ENCODE measurements at places on chromosomes 1 and 21.
A peak's percentile ranks its signal among the peaks of the same experiment; 100 is the strongest.

DNA sequence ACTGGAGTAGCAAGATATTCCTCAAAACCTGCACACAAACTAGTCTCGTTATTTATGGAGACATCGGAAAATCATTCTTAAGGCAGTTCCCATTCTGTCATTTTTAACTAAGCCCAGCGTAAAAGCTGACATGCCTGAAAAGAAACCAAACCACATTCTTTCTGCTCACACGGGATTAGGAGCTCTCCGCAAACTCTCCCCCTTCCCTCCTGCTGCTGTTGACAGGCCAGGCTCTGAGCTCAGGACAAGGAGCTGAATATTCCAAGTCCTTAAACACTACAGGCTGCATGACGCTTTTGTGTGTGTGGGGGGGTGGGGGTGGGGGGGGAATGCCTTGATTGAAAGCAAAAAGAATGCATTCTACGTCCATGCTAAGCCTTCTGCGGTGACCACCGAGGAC is 5.2 kb downstream of the OLIG1 start:
- no peak for DNase-seq

- no peak for DNase-seq
Measured at GRCh38 chr1:47578721-47579419, 141.0 kb downstream of the FOXD2 start.

- DNase-seq: no peak
Measured at GRCh38 chr1:51097171-51097570, 4.9 kb upstream of the C1orf185 start.

- DNase-seq: no peak
Measured at GRCh38 chr1:76292418-76293184, 218.1 kb downstream of the ST6GALNAC3 start.

GRCh38 chr1:172356620-172357019 is 63.9 kb upstream of the C1orf105 start:
- DNase-seq: no peak

- DNase-seq: no peak
Measured at GRCh38 chr1:26318338-26319064, 743 bp downstream of the CD52 start.

DNA sequence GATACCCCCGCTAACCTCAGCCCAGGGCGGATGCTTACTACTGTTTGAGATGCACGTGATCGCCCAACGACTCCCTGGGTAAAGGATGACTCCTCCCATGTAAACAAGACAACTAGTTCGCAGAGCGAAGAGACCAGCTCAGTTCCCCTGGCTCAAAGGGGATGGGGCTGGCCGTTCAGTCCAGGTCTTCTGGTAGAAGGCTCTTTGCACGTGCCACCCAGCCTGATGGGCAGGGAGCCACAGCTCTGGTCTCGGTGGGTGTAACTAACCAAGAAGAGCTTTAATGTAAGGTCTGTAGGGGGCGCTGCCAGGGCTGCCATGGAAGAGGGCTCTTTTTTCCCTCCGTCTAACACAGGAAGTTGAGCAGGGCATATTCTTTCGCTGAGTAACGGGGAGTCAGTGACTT is 49.4 kb upstream of the PARP1 start:
- DNase-seq: no peak

DNA sequence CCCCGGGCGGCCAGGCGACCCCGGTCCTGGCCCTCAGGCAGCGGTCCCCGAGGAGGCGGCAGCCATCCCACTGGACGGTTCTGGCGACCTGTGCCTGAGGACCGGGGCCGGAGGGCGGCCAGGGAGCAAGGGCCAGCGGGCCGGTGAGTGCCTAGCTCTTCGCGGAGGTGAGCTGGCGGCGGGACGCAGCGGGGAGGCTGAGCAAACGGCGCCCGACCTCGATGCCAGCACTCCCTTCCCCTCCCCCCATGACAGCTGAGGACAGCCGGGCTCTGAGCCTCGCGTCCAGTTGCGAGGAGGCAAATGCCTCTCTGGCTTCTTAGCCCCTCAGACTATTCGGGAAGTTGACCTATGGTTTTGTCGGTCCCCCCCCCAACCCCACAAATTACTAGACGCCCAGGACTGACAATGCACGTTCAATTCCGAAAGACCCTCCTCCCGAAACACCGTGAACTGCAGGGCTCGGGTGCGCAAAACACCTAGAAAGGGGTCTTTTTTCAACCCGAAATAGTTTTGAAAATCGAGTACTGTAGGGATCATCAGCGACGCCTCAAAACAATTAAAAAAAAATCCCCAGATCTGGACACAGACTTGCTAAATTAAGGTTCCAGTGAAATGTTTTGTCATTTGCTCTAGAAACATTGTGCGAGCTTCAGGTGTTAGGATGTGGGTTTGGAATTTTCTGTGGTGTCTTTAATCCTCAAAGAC is 8.3 kb downstream of the CDKN2C start:
- peak; percentile 47 for DNase-seq

- DNase-seq: no peak
Measured at GRCh38 chr1:85240643-85241042, 18.8 kb downstream of the C1orf52 start.

- no peak for DNase-seq
Measured at GRCh38 chr1:175195798-175196197, 3.2 kb upstream of the KIAA0040 start.

DNA sequence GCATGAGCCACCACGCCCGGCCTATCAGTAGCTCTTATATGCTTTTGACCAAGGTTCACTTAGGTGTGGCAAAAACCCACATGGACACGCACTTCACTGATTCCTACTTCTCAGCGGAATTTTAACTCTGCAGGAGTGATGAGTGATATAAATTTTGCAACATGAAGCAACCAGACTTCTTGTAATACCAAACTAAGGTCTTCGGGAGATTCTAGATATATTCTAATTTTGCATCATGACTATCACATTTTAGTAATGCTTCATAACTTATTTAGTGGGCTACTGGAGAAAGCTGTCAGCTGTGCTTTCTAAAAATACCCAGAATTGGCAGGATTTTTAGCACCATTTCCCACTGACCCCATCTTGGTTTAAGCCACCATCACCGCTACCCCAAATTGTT is 27.8 kb downstream of the RHCE start:
- DNase-seq: no peak

- no peak for DNase-seq
Measured at GRCh38 chr1:34412598-34413370, 236.1 kb downstream of the C1orf94 start.

DNA sequence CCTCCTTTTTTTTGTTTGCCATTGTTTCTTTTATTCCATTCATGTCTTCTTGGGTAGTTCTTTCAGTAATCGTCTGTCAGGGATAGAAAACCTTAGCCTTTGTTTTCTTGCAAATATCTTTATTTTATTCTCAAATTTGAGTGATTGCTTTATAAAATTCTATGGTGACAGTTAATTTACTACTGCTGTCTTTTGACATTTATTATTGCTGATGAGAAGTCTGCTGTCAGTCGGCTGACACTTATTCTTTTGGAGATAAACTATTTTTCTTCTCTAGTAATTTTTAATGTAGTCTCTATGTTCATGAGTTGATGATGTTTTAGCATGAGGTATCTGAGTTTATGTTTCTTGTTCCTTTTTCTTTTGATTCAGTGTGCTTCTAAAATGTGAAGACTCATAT is 983.8 kb downstream of the TTLL7 start:
- no peak for DNase-seq

- no peak for DNase-seq
Measured at GRCh38 chr21:44626673-44627143, at the start of gene KRTAP10-9. KRTAP10-9 (plus strand) TSS chr21:44627093; CDS start chr21:44627172, 79 bp downstream.

DNA sequence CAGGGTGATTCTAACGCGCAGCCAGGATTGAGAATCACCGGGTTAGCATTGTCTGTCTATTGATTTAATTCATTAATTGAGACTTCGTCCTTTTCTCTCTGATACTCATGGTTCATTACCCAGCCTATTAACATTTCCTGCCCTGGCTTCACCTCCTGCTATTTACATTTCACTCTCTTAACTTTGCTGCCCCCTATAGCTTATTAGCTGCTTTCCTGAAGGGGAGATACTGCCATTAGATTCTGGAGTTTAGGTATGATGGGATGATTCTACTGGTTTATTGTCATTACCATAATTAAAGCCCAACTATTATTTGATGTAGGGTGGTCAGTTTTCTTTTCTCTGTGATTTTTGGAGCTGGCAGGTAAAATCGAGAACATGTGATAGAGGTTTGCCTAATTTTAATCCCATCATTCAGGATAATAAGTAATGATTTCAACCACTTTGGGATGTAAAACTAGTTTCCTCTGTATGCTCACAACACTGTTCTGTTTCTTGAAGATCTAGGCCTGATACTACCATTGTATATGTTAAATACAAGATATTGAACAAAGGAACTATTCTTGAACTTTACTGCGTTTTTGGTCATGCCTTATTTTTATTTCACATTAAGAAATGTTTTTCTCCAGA is 6.4 kb downstream of the PPP2R5A start:
- peak; percentile 25 for DNase-seq
